Muscle of back (tissue), 13 donors: ENCODE measurements at places on chromosomes 12 and 14. TPM values are rescaled to one million over a fixed set of nuclear protein-coding genes. Genes with fewer than 3 reads are reported as not detected.

SYT1 gene
- 1.7 TPM for polyA plus RNA-seq

GRCh38 chr14:79781882-79782281 lies 429.4 kb downstream of the DIO2 start:
- no peak for DNase-seq

DNA sequence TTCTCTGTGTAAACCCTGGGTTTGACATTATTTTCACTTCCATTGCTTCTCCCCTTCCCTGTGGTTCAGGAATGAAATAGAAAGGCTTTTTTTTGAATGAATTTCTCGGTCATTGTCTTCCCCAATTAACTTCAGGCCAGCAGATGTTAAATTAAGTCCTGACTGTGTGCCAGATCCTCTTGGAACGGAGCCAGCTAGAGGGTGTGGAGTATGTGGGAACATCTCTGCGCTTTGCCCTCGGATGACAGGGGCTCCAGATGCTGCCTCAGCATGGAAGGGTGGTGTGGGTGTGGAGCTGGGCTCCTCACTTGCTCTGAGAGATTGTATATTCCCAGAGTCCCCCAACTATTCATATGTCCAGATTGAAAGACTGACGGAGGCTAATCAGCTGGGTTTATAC lies 13.1 kb downstream of the KRT85 start:
- no peak for DNase-seq

DNA sequence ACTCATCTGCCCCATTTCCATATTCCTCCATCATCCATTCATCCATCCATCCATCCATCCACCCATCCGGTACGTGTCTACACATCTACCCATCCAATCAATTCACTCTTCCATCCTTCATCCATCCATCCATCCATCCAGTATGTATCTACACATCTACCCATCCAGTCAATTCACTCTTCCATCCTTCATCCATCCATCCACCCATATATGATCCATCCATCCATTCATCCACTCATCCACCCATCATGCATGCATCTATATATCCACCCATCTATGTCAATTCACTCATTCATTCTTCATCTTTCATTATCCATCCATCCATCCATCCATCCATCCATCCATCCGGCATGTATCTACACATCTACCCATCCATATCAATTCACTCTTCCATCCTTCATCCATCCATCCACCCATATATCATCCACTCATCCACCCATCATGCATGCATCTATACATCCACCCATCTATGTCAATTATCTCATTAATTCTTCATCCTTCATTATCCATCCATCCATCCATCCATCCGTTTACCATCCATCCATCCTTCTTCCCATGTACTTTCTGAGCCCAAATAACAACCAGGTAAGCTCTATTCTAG lies 108.6 kb upstream of the NOS1 start:
- DNase-seq, result no peak

GRCh38 chr12:22881878-22882385 lies 257.0 kb downstream of the ETNK1 start:
- DNase-seq, result no peak

GRCh38 chr14:105161964-105162668 lies 6.5 kb downstream of the JAG2 start:
- no peak for DNase-seq

DNA sequence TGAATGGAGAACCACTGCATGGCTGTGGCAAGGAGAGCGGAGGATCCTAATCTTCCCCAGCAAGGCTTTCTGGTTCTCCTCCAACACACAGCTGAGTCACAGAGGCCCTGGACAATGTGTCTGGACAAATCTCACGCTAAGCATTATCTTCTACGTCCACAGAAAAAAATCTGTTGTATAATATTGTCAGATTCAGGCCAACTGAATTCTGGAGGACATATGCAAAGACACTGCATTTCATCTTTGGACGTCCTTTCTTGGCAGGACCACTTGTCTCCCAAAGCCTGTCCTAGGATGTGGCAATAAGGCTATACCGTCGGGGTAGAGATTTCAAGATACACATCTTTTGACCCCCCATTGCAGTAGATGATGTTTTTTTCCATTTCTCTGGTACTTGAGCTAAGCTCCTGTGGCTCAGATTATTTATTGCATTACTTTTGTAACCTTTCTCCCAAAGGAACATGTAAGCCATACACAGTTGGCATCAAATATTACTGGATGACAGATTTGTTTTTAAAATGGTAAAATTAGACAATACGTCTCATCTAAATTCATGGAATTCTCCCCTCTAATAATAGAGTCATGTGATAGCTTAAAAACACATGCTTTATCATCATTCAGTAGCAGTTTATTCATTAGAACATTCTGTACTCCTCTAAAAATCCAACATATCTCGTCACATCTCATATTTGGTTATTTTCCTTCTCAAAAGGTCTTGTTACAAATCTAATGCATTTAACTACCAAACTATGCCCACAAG lies 19.4 kb downstream of the LMO3 start:
- no peak for DNase-seq
